ENCODE measurements at places on chromosomes 5 and 9.

- no peak for DNase-seq
Measured at GRCh38 chr5:97022898-97023297, 87.0 kb downstream of the LNPEP start.

- DNase-seq: no peak
Measured at GRCh38 chr9:78971540-78971939, 600.2 kb upstream of the TLE4 start.

DNA sequence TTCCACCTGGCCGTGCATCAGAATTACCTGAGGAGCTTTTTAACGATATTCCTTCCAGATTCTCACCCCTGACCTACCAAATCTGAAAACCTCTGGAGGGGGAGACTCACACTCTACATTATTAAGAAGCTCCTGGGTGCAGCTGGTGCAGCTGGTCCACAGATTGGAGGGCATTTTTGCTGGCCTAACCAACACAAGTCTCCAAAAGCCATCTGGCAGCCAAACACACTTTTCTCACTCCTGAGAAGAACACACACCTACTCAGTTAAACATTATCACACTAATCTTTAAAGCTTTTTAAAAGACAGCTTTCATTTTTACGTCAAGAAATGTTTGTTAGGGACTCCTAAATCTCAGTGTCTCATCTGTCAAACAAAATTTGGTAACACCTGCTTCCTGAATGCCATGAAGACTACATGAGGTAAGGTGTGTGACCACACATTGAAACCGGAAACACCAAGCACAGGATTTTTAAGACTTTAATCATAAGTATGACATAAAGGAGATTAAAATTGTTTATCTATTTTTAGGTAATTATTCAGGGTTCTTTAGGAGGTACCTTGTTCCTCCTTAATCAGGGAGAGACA lies 14.2 kb upstream of the PTPN3 start:
- no peak for DNase-seq

- no peak for DNase-seq
Measured at GRCh38 chr9:98755006-98755618, 41.2 kb downstream of the ANKS6 start.

GRCh38 chr9:113621309-113621791 lies 157.8 kb downstream of the RGS3 start:
- DNase-seq: no peak

DNA sequence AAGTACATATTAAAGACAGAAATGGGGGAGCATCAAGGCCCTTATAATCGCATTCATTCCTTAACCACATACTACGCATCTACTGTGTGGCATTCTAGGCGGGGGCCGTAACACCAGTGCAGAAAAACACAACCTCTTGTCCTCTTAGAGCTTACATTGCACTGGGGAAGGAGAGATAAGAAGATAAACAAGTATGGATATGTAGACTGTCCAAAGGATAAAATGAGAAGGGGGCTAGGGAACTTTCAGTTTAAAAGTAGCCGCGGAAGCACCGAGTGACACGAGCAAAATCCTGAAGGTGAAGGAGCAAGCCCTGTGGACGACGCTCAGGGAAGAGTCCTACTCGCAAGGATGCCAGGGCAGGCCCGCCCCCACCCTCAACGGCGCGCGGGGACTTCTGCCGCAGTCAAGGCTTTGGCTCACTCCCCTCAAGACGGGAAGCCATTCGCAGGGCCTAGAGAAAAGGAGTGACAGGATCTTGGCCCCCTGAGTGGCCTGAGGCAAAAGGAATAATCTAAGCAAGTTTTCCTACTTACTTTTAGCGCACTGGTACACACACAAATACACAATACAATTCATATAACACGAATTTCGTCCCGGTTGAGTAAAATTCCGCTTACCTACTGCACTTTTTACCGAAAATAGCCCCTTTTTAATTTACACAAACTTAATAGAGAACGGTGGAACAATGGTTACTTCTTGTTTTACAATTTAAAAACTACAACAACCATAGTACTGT lies 1.3 kb upstream of the NIPBL start:
- peak; percentile 16 for DNase-seq

- no peak for DNase-seq
Measured at GRCh38 chr5:149386166-149386565, 7.1 kb upstream of the IL17B start.

Data from stimulated activated CD8-positive, alpha-beta memory T cell treated with anti-CD3 and anti-CD28 coated beads, Interleukin-15, amount 100 ng/mL, for 1 hour (primary cell).